LNCaP clone FGC (cell line): ENCODE measurements at places on chromosomes 13 and 19.
A peak's percentile ranks its signal among the peaks of the same experiment; 100 is the strongest.

DNA sequence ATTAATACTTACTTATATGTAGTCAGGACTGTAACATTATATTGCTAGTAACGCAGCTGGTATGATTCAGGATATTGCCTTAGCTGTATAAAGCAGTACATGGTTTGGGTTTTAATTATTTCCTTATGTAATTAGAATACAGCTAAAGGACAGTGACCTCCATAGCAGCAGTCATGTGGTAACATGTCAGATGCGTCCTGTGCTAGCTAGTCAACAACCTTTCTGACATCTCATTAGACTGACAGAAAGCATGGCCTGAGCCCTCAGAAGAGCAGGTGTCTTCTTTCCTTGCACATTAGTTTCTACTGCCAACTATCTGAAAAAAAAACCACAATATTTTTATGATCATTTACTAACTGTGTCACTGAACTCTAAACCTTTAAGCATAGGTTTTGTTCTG, 122.2 kb downstream of the MAB21L1 start:
- DNase-seq: no peak

DNA sequence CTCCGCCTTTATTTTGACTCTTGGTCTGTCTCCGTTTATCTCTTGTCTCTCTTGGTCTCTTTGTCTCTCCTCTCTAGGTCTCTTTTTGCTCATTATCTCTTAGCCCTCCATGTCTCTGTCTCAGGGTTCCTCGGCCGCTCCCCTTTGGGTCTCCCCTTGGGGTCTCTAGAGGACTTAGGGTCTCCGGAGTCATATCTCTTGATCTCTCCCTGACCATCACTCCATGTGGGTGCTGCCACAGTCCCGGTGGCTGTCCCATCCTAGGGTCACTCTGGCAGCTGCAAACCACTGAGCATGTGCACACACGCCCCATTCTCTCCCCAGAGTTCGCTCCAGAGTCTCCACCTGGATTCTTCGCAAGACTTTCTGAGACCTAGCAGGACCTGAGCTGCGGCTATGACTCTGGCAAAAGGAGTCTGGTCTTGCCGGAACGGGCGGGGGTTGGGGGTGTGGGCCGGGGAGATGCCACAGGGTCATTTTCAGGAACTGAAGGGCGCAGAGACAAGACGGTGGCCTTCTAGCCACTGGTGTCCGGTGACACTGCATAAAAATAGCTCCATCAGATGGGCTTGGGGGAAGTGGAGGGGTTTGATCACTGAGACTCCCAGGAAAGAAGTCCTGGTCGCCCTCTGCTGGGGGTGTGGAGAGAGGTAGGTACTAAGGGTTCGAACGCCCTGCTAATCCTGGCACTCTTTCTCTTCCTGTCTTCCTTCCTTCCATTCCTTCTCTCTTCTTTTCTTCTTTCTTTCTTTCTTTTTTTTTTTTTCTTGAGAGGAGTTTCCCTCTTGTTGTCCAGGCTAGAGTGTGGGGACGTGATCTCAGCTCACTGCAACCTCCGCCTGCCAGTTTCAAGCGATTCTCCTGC, 1.2 kb upstream of the KCNA7 start:
- no peak for DNase-seq

DNA sequence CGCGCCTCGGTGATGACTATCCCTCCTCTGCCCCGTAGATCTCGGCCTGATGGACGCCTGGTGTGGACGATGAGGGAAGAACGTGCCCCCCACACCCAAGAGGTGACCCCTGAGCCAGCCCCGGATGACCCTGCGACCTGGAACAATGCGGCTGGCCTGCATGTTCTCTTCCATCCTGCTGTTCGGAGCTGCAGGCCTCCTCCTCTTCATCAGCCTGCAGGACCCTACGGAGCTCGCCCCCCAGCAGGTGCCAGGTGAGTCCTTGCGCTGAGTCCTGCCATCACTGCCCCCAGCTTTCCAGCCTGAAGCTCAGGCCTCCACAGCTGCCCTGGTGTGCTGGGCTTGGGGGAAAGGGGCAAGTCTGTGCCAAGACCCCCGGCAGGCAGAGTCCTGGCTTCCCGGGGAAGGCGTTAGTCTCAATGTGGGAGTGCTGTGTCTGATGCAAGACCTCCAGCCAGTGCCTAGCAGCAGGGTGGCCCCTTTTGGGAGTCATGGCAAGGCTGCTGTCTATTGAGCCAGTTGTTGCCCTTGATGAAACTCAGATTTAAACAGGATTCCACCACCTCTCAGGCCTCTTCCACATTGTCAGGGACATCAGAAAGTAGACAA, 67.5 kb downstream of the CHST8 start:
- DNase-seq: no peak

DNA sequence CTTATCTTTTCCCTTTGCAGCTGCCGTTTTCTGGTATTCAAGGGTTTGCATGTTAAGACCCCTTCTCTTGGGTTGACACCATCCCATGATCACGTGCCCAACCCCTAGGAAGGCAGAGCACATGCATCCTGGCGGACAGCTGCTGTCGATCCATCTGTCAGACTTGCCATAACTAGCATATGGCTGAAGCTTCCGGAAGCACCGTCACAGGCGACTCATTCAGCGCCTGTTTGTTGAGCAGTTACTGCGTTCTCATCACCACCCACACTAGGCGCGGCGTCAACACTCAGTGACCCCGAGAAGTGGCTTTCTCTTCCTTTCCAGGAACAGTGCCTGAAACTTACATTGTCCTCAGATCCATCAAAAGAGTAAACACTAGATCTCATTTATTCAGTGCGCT, 93.6 kb downstream of the SOX1 start:
- DNase-seq: no peak

- no peak for DNase-seq
Measured at GRCh38 chr13:62085337-62086229, 669.9 kb upstream of the PCDH20 start.

- no peak for DNase-seq
Measured at GRCh38 chr13:26727633-26728032, 33.0 kb downstream of the GPR12 start.

DNA sequence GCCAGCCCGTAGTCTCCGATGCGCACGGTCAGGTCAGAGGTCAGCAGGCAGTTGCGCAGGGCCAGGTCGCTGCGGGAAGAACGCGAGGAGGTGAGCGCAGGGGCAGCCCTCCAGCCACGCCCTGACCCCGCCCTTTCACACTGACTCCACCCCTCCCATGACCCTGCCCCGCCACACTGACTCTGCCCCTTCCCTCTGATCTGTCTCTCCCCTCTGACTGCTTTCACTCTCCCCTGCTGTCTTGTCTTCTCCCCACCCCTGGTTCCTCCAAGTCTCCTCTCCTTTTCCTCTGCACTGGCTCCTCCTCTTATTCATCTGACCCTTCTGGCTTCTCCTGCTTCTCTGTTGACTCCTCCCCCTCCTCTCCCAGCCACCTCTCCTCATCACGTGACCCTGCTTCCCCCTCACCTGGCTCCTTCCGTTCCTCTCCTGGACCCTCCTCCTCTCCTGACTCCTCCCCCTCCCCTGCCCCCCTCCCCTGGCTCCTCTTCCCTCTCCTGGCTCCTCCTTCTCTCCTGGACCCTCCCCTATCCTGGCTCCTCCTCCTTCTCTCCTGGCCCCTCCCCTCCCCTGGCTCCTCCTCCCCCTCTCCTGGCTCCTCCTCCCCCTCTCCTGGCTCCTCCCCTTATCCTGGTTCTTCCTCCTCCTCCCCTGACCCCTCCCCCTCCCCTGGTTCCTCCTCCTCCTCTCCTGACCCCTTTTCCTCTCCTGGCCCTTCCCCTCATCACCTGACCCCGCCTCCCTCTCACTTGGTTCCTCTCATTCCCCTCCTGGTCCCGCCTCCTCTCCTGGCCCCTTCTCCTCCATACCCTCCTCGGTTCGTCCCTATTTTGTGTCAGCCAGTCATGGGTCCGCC, 9.9 kb downstream of the LMTK3 start:
- DNase-seq: peak; percentile 91

DNA sequence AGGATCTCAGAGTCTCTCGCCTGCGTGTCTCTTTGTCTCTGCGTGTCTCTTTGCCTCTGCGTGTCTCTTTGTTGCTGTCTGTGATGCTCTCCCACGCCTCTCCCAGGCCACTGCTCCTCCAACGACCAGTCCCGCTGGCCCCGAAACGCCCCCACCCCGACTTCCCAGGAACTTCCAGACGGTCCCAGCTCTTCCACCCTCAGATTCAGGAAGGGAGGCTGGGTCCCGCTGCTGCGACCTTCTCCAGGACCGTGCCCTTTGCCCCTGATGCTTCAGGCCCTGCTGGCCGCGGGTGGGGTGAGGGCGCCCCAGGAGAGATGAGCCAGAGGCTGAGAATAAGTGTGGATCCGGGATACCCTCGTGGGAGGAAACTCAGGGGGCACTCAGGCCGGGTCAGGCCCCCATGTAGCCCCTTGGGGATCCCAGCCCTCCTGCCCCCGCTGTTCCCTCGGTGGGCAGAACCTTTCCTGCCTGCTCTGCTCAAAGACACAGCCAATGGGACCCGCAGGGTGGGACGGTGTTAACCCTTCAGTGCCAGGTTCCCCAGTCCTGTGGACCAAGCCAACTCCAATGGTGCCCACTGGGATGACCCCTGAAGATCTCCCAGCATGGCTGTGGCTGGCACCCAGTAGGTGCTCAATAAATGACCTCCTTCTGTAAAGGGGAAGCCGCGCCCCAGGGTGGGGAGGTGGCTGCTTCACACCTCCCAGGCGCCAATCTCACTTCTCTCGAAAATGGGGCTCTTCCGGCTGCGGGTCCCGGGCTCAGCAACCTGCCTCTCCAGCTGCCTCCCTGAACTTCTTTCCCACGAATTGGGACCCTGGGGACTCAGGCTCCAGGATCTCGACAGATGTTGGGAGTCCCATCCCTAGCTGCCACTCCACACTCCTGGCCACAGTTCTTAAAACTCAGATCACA, 1.5 kb upstream of the S1PR5 start:
- DNase-seq: no peak

DNA sequence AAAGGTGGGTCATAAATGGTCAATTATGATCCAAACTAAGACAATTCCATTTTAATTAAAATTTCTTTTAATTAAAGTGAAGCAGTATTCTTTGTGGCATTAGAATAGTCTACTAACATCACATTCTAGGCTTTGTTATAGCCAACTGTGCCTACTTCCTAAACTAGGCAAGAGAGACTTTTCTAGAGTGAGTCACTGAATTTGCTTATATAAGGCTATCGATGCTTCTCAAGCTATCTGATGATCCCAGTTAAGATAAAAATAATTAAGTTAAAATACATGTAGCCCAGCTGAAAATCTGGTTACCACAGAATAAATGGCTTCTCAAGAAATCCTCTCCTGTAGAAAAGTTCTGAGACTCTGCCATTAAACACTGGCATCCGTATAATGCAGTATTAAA, 12.5 kb downstream of the ANKRD10 start:
- DNase-seq: no peak

GRCh38 chr13:44784708-44785080, 204.6 kb downstream of the NUFIP1 start:
- DNase-seq: no peak

DNA sequence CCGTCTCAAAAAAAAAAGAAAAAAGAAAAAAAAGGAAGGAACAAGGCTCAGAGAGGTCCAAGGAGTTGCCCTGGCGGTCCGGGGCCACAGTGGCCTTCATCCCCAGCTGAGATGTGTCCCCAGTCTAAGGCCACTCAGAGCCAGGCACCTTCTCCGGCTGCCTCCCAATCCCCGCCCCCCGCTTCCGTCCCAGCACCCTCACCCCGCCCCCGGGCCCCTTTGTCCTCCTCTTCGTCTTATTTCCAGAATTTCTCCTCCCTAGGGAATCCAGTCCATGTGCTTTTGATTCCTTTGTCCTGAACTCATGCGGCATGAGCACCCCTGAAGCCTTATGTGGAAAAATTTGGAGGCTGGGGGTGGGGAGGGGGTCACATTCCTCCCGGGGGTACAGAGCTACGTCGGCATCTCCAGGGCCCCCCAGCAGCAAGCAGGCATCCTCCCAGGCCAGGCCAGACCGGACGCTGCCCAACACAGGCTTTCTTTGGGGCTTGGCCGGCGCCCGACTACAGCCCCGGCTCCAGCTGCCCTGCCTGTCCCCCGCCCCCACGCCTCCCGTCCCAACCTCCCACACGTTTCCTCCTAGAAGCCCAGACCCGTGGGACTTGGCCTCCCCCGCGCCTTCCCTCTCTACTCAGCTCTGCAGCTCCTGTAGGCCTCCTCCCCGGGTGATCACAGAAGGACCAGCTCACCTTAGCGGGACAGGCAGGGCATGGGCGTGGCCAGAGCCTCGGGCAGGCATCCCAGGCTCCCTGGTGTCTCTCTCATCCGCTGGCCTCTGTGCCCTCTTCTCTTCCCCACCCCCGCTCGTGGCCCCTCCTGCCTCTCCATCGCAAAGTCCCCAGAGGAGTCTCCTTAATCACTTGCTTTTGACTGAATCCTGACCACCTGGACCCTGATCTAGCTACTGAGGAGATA, 17.8 kb upstream of the ADGRE5 start:
- DNase-seq: no peak

DNA sequence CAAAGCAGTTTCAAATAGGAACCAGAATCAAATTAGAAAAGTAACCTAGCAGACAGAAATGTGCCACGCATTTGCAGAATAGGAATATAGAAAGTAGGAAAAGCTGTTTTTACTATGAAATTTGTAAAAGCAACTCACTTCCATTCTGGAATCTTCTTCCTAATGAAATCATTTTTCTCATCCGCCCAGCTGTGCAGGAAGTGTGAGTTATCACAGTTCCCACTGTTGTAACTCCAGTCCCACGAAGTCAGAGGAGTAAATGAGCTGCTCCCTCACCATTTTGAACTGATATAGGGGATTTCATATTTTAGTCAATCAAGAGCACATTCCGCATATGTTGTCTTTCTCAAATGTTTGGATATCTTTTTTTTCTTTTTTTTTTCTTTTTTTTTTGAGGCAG, 230.8 kb downstream of the TBC1D4 start:
- no peak for DNase-seq

- no peak for DNase-seq
Measured at GRCh38 chr13:28346154-28346553, 148.8 kb downstream of the FLT1 start.

- DNase-seq: no peak
Measured at GRCh38 chr19:48632692-48633147, 4.5 kb downstream of the DBP start.

DNA sequence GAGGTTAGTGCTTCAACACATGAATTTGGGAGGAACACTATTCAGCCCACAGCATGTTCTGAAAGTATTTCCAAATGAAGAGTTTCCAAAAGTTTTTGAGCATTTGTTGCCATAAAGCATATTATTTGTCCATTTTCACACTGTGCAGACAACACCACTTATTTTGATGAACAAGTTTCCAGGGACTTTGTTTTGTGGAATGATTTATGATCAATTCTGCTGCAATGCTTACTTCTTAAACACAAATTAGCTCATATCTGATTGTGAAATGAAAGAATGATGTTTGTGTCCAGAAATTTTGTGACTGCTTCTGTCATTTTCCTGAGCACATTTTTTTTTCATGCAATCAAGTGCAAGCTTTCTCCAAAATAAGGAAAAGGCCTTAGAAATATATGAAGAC, 205.3 kb downstream of the RAP2A start:
- no peak for DNase-seq

- no peak for DNase-seq
Measured at GRCh38 chr19:807627-808422, 10.6 kb downstream of the PTBP1 start.

GRCh38 chr13:19596086-19596485, 34.8 kb upstream of the TPTE2 start:
- no peak for DNase-seq
